ENCODE measurements at places on chromosomes 3 and 15.

GRCh38 chr15:68730471-68730919, 90.2 kb downstream of the ANP32A start:
- no peak for DNase-seq

DNA sequence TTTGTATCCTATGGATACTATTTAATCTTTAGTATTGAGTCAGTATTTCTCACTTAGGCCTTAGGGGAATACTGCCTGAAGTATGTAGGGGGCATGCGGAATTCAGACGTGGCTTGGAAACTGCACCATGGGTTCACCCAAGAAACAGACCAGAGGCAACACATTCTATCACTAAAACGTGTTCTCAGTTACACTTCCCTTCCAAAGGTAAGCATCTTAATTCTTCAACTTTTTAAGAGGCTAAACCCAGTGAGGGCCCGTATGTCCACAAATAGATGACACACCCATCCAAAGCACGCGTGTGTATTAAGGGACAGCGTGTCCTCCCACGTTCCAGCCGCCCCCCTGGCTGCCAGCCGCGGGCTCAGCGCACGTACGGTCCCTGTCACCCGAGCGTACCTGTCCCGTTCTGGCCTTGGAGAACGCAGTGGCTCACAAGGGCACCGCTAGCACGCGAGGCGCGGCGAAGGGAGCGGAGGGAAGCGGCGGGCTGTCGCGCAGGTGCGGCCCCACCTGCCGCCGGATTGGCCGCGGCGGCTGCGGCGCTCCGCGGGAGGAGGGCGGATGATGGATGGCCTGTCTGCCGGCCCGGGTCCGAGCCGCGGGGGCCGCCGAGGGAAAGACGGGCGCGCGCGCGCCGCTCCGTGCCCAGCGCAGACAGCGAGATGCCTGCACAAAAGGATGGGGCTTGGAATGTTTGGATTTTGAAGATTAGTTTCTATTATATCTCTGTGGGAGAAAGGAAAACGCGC, 1003.9 kb upstream of the NR2F2 start:
- DNase-seq, result no peak

DNA sequence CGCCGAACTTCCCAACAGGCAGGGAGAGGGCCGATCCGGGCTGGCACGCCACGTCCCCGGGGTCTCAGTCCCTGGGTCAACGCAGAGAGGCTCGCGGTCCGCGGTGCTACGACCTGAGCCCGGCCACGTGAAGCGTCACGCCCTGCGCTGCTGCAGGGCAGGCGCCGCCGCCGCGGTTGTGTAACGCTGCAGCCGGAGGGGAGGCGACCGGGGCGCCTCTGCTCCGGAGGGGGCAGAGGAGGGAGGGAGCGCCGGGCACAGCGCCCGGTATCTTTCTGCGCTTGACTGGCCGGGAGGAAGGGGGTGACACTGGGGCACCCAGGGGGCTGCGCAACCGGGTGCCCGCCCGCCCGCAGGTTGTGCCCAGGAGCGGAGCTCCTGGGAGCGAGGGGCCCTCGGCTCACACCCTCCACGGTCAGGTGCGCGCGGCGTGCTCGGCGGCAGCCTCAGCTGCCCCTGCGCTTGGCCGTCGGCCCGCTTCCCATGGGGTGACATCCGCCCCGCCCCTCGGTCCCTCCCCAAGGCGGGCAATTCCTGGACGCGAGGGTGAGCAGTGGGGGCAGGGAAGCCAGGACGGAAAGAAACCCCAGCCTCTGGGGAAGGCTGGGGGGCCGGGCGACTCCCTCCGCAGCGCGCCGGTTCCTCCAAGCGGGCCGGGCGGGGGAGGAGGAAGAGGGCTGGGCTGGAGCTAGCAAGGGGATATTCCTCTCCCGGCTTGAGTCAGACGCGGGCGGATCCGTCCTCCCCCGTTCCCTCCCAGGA, 852 bp upstream of the BHLHE40 start:
- DNase-seq, result peak; percentile 86

- no peak for DNase-seq
Measured at GRCh38 chr15:89900849-89901248, 7.1 kb upstream of the AP3S2 start.

DNA sequence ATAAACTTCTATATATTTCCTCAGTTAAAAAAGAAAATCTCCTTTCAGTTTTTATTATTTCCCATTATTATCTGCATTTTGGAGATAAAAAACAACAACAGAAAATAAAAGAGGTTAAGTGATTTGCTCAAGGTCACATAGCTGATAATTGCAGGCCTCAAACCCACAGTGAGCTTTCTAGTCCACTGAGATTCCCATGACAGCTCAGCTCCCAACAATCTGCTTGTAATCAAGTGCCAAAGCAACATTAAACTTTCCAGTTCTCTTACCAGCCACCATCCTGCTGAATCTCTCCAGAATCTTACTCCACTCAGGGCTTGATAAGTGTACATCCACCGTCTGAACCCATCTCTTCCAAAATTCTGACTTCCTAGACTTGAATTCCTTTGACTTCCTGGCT, 318.2 kb upstream of the SEMA6D start:
- no peak for DNase-seq

- DNase-seq, result no peak
Measured at GRCh38 chr3:12042638-12043037, 38.5 kb downstream of the SYN2 start.

DNA sequence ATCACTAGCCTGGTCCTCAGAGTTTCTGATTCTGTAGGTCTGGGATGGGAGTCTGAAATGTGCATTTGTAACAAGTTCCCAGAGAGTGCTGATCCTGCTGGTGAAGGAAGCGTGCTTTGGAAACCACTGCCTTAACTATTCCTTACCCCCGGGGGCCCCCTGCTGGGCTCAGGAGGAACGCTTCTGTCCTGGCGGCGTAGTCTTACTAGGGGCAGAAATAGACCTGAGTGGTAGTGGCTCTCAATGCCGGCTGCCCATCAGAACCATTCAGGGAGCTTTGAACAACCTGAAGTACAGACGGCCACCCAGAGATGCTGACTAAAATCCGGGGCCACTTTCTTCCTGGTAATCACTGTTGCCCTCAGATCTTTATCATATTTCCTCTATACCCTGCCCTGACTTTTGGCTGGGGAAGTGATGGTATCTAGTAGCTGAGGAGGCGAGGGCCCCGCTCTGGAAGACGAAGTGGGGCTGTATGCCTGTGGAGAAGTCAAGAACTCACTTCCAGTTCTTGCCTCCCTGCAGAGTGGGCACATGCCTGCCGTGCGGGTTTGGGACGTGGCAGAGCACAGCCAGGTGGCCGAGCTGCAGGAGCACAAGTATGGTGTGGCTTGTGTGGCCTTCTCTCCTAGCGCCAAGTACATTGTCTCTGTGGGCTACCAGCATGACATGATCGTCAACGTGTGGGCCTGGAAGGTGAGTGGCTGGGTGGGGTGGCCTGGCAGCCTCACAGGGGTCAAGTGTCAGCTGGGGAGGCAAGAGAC, 16.3 kb upstream of the JMJD7 start:
- DNase-seq, result peak; percentile 14

- DNase-seq, result no peak
Measured at GRCh38 chr15:70379938-70380883, 282.5 kb upstream of the TLE3 start.

- no peak for DNase-seq
Measured at GRCh38 chr15:80530737-80531365, 126.7 kb downstream of the ARNT2 start.
